GM20000 (cell line): ENCODE measurements at places on chromosomes 2 and 18.
A peak's percentile ranks its signal among the peaks of the same experiment; 100 is the strongest.

GRCh38 chr2:177281400-177282180, 17.1 kb upstream of the NFE2L2 start:
- peak; percentile 15 for DNase-seq

DNA sequence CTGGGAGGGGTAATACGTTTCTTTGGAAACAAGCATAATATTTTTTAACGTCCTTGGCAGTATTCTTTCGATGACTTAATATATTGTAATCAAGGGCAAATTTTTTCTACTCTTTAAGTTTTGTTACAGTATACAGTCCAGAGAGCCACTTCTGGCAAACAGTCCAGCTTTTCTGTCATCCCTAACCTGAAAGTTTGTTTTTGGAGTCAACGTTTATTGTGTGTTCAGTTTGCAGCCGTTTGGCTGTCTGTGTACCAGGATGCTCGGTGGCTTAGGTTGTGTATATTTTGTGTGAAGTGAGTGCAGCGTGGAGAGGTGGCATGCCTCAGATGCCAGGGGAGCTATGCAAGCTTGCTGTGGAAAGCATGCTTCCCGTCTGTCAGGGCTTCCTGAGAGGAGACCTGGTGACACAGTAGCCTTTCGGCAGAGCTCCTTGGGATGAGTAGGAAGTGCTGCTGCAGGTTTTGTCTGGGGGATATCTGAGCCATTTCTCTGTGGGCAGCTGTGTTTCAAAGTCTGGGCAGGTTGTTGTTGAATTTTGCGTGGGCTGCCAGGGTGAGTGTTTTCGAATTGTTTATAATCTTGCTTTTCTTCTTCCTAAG, 14.7 kb downstream of the MAP3K20 start:
- DNase-seq, result no peak

DNA sequence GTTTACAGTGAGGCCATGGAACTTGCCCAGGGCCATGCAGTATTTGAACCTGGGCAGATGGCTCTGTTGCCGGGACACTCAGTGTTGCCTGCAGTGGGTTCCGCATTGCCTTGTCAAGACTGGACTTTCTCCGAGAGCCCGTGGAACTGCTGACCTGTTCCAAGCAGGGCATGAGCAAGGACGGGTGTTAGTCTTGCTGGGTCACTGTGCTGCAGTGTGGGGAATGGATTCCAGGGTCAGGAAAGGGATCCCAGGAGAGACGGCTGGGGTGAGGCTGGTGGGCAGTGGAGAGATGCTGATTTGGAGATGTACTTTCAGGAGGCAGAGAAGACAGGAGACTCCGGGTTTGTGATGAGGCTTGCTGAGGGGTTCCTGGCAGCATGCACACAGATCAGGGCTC, 348.7 kb upstream of the HS6ST1 start:
- no peak for DNase-seq

GRCh38 chr2:194621945-194622344, 1035.1 kb upstream of the SLC39A10 start:
- DNase-seq, result no peak

GRCh38 chr2:41381701-41382100, 666.1 kb upstream of the PKDCC start:
- DNase-seq, result no peak

- no peak for DNase-seq
Measured at GRCh38 chr2:67448648-67449047, 51.5 kb downstream of the ETAA1 start.

DNA sequence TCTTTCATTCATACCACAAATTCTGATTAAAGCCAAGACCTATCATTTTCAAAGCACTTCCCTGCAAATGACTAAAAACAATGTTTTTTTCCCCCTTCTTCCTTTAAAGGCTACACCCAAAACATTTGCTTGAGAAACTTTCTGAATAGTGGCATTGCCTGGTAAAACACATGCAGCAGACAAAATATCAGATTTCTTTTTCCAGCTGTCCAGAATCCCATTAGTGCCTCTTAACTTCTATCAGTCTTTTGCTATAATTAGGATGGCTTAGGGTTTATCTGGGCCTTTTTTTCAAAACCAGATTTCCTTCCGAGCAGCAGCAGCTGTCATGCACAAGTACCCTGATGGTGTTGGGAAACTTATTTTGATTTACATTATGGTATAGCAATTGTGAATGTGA, 50.6 kb downstream of the ALPK2 start:
- no peak for DNase-seq

GRCh38 chr2:101387151-101387834, at the start of gene CREG2:
TSS of gene CREG2 (minus strand) at chr2:101387503. CDS start at chr2:101387457, 46 bp downstream.
- peak; percentile 61 for DNase-seq

GRCh38 chr2:236940497-236940896, 145.2 kb upstream of the COPS8 start:
- DNase-seq, result no peak

DNA sequence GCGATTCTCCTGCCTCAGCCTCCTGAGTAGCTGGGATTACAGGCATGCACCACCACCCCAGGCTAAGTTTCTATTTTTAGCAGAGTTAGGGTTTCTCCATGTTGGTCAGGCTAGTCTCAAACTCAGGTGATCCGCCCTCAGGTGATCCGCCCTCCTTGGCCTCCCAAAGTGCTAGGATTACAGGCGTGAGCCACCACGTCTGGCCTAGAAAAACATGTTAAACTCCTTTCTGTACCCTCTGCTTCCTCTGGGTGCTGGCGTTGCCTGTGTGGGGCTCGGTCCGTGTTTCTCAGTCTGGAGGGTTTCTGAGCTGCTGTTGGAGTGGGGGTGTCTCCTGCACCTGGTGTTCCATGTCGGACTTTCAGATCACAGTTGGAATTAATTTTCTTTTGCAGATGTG, 17.9 kb downstream of the LDLRAD4 start:
- DNase-seq, result no peak

DNA sequence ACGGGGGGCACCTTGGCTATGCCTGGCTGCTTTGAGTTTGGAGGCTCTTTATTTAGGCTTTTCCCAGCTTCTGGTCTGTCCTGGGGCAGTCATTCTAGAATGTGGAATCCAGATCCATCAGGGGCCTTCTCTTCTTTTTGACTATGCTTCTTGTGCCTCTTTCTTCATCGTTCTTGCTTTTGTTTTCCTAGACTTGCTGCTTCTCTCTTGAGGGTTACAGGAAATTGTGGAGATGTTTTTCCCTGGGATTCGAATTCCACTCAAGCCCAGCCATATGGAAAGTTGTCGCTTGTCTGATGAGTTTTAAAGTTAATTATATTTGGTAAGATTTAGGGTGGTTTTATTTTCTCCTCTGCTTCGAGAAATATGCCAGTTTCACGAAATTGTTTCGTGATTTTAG, 2.4 kb downstream of the GLI2 start:
- DNase-seq, result no peak

GRCh38 chr2:210356944-210357343, 42.0 kb upstream of the MYL1 start:
- no peak for DNase-seq

- no peak for DNase-seq
Measured at GRCh38 chr18:35713545-35713944, 132.0 kb downstream of the GALNT1 start.

- DNase-seq, result no peak
Measured at GRCh38 chr2:164871404-164871803, 29.8 kb upstream of the COBLL1 start.

- no peak for DNase-seq
Measured at GRCh38 chr2:64840426-64840881, 148.7 kb upstream of the SLC1A4 start.

GRCh38 chr2:237541243-237541642, 25.1 kb upstream of the PRLH start:
- no peak for DNase-seq

- no peak for DNase-seq
Measured at GRCh38 chr2:197713271-197713670, 8.1 kb downstream of the MARS2 start.

DNA sequence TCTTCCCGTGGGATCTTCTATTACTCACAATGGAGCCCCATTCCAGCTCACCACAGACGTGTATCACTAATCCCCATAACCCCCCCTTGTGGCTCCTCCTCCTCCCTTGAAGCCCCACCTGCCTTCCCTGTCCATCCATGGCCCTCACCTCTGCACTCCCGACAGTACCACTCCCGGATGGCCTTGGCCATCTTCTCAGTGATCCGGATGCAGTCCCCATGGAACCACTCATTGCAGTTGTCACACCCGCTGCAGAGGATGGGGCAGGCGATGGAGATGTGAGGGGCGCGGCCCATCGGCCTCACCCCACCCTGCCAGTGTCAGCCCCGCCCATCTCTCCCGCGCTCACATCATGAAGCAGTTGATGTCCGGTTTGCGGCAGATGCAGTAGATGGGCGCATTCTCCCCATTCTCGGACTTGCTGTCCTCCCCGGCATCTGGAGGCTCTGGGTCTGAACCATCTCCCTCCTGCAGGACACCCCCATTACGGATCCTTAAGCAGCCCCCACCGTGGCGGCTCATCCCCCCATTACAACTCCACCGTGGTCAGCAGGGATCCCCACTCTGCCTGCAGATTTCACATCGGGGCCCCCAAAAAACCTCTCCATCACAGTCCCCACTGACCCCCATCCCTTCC, 983 bp downstream of the CXXC1 start:
- DNase-seq, result no peak
